ENCODE measurements at places on chromosomes 3 and 15. TPM values are rescaled to one million over a fixed set of nuclear protein-coding genes. Genes with fewer than 3 reads are reported as not detected.

The CCR8 gene
- not detected for total RNA-seq

The ARL14 gene
- total RNA-seq: 5.2 TPM

The GOLGA8J gene
- total RNA-seq: not detected

The RPL29 gene
- 623 TPM for total RNA-seq

The FBXO40 gene
- total RNA-seq: not detected

The TRIM59 gene
- total RNA-seq: 40.2 TPM

The ROPN1 gene
- not detected for total RNA-seq

The NAALADL2 gene
- total RNA-seq: 77.5 TPM

The CTXND1 gene
- 0.79 TPM for total RNA-seq

The UROC1 gene
- total RNA-seq: not detected

The MUC20 gene
- total RNA-seq: 12.7 TPM

The SLC12A1 gene
- not detected for total RNA-seq

The GUCA1C gene
- total RNA-seq: not detected

The CLDN11 gene
- 28.1 TPM for total RNA-seq

The CMTM7 gene
- total RNA-seq: 8.7 TPM

The HESX1 gene
- total RNA-seq: 2.3 TPM

The TMEM207 gene
- total RNA-seq: not detected

The SLC38A3 gene
- total RNA-seq: 0.63 TPM

Data from urinary bladder (tissue), 4 donors.